ENCODE measurements at places on chromosomes 4 and X.

DNA sequence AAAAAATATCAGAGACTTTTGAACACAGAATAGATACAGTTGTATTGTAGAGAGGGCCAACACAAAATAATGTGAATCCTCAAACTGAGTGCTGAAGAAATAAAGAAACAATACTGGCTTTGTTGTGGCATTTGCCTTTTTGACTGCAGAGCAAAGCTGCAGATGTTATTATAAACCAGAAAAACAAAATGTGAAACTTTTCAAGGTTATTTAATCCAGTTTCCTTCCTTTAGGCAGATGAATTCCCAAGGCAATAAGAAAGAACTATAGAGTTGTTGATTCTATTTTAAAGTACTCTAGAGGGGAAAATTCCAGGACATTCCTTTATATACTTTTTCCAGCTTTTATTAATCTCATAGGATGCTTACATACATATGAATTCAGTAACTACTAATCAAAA is 186.8 kb downstream of the NDST4 start:
- no peak for DNase-seq

DNA sequence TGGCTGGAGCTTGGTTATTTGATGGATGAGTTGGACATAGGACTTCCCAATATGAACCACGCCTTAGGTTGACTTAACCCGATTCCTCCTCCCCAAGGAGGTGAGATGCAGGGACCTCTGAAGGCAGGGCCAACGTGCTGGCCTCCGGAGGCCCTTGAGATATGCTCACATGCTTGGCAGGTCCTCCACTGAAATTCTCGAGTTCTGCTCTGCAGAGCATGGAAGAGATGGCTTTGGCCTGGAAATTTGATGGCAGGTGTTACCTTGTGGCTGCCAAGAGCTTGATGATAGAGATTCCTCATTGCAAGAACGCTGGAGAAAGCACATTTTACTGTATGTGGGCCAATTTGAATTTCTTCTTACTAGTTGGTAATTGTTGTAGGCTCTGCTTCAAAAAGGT is 117.4 kb upstream of the LIMCH1 start:
- DNase-seq: no peak

DNA sequence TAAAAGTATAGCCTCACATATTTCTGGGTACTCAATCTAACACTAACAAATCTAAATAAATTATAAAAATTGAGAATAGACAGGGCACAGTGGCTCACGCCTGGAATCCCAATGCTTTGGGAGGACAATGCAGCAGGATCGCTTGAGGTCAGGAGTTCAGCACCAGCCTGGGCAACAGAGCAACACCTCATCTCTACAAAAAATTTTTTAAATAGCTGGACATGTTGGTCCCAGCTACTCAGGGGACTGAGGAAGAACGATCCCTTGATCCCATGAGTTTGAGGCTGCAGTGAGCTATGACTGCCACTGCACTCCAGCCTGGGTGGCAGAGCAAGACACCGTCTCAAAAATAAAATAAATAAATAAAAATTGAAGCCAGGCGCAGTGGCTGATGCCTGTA is 192.7 kb downstream of the LRBA start:
- no peak for DNase-seq

DNA sequence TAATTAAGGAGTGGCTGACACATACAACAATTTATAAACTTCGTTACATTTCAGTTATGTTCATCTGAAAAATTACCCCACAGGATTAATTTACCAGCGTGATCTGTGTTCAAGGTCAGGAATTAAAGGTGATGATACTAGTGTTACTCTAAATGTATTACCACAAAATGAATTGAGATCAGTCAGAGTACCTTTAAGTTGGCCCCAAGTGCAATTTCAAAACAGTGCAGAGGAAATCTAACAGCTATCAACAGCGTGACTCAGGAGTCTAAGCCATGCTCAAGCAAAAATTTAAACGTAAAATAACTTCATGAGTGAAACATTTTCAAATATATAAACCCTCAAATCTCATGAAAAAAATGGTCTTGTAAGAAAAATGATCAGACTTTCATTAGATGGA is 18.7 kb downstream of the ANTXR2 start:
- no peak for DNase-seq

DNA sequence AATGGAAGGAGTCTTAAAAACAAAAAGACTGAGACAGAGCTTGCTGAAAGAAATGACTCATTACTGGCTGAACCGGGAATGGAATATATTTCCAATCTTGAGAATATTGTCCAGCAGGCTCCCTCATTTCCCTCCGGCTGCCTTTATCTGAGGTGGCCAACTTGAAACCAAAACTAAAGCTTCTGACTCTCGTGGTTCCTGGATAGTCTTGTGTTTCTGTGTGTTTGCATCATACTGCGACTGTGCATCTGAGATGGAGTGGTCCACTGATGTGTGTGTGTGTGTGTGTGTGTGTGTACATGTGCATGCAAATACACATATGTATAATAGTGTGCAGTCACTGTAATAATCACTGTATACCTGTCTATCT is 145.6 kb upstream of the SCML1 start:
- no peak for DNase-seq

- no peak for DNase-seq
Observed at GRCh38 chr4:37317104-37317643, 72.6 kb downstream of the NWD2 start.

DNA sequence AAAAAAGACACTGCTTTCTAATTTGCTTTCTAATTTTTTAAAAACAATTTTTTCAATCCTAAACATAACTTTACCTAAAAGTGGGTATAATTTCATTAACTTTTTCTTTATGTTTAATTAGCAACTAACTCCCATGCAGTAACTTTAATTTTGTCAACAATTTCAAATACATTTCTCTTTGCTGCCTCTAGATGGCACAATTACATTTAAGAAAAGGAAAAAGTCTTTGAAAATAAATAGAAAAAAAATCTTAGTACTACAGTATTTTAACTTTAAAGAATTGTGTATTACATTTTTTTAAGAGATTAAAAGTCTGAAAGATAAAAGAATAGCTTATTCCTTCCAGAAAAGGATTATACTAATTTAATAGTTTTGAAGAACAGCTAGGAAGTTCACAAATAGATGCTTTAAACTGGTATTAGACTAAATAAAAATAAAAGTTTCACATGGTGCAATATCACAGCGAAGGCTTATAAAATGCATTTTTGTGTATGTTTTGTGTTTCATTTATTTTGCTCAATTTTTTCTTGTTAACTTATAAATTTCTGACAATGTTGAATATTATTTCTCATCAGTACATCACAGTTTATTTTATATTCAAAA is 105.1 kb downstream of the ADGRA3 start:
- DNase-seq: no peak

DNA sequence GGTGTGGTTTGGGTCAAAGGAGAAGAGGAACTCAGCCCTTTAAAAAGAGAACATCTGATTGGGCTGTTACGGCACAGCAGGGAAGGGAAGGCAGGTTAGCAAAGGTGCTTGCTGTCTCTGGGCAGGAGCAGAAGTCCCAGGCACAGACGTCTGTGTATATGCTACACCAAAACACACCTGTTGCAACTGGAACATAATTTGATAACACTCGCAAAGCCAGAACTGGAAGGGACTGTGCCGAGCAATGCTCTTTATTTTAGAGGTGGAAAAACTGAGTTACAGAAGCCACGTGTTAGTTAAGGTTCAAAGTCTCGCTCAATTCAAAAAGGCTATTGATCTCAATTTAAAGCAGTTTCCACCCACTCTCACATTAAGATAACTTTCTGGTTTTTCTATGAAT is 2.2 kb upstream of the FAM114A1 start:
- DNase-seq: no peak

DNA sequence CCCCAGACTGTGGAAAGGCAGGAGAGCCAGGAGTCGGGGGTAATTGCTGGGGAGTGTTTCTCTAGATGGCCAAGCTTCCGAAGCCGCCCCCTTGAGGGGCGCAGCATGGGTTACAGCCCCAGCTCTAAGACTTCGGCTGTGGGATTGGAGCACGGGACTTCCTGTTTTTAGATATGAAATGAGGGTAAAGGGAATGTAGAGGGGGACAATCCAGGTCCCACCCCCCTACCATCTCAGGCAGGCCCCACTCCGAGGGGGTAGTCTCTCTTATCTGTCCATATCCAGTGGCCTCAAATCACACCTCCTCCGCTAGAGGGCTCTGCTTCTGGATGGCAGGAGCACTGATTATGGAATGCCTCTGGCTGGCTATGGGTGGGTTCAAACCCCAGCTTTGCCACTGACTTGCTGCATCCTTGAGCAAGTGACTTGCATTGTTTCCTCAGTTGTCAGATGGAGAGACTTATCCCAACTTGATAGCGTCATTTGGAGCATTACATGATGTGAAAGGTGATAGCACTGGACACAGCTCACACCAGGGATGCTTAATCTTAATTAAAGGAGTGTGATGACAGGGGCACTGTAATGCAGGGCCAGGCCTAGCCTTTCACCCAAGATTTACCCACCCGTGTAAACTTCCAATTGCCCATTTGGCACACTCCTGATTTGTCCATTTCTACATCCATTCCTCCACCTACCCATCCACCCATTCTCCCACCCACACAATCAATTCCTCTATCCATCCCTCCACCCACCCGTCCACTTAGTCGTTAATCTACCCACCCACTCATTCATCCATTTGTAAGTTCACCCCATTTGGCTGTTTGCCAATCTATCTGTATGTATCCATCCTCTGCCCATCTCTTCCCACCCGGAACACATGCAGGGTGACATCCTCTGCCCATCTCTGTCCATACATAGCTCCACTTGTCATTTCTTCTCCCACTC is 848 bp upstream of the KCND1 start:
- no peak for DNase-seq
